ENCODE measurements at places on chromosomes 2 and 18.

- DNase-seq: no peak
These were observed 172.8 kb upstream of the FOSL2 start for GRCh38 chr2:28219758-28220368.

DNA sequence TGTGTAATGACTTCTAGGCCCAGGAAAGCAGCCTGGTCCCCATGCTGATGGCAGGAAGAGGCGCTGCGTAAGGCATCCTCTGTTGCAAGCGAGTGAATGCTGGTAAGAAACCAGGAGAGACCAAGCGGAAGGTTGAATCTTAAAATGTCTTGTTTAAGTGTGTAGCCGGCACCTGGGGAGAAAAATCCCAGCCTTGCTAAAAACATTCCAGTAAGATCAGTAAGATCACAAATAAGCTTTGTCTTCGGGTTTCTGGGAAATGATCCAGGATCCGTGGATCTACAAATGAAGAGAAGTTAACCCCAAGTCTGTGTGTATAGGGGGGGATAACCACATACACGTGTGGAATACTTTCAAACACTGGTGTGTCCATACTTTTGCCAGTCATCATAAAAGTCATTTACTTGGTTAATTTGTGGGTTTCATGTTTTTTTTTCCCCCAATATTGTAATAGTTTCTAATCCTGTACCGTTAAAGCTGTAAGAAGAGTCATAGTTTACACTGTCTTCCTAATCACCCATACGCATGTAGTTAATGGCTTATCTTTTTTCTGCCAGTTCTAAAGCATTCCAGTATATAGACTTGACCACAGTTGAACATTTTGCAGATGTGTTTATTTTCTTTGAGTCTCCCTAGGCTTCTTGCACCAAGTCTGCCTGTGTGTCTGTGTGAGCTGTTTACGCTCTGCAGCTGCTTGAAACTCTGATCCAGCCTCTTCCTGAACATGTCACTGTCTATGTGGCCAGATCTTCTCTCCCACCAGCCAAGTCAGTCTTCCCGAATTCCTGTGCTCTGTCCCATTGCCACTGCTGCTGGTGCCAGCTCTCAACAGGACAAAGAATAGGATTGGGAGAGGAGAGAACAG is 135.9 kb upstream of the ARL4C start:
- no peak for DNase-seq

- no peak for DNase-seq
These were observed 344.8 kb downstream of the TGIF1 start for GRCh38 chr18:3794537-3795348.

DNA sequence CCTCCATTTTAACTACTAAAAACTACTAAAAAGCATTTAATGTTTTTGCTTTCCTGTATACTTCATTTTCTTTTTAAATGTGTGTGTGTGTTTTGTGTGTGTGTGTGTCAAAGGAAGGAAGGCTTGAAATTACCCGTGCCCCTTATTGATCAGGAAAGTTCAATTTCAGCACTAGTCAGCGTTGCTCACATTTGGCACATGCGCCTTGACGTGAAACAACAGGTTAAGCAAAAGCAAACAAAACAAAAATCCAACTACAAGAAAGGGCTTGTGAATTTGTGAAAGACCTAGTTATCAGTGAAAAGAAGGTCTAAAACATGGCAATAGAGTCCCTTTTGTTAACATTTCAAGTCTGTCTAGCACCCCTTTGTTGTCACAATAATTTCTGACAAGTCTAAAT is 72.5 kb downstream of the KCNH7 start:
- no peak for DNase-seq

DNA sequence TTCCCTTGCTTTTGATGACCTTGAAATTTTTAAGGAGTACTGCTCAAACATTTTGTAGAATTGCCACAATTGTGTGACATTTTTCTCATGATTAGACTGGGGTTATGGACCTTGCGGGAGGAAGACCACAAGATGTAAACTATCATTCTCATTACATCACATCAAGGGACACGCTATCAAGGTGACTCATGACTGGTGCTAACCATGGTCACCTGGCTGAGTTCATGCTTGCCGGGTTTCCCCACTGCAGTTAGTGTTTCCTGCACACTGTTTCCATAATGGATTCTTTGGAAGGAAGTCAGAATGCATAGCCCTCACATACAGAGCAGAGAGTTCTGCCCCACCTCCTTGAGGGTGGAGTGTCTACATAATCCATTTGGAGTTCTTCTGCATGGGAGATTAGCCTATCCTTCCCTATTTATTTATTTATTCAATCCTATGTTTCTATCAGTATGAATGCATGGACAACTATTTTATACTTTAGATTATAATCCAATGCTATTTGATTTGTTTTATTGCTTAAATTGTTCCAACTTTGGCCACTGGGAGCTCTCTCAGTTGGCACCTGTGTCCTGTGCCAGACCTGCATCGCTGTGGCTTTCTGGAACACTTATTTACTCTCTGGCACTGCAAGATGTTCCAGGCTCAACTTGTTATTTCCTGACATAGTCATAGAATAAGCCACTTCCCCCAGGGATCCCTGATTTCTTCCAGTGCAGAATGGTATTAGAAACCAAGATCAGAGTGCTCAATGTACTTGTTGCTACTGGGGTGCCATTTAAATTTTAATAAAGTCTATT is 6.0 kb downstream of the MC2R start:
- DNase-seq: no peak

- no peak for DNase-seq
These were observed 104.1 kb upstream of the FZD5 start for GRCh38 chr2:207873794-207874193.

DNA sequence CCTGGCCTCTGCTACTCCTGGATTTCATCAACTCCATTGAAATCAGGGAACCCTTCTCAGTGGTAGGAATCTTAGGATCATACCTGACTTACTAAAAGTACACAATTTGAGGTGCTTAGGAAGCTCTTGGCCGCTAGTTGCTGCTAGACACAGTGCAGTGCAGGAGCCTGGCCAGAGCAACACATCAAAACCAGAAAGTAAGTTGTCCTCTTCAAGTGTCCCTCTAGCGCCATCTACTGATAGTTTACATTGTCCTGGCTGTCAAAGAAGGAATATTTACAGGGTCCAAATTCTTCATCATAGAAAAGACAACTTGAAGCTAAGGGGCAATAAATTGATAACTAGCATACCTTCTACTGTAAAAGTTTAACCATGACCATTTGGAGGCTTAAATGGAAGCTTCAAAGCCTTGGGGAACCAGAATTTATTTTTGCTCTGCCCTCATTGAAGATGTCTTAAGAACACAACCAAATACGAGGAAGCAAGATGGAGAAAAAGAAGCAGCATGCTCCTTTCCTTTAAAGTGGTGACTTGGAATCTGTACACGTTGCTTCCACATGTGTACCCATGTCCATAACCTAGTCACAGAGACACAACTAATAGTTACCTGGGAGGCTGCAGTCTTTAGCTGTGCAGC is 889.1 kb upstream of the GCFC2 start:
- no peak for DNase-seq
